ENCODE measurements at places on chromosomes 12 and 14.

DNA sequence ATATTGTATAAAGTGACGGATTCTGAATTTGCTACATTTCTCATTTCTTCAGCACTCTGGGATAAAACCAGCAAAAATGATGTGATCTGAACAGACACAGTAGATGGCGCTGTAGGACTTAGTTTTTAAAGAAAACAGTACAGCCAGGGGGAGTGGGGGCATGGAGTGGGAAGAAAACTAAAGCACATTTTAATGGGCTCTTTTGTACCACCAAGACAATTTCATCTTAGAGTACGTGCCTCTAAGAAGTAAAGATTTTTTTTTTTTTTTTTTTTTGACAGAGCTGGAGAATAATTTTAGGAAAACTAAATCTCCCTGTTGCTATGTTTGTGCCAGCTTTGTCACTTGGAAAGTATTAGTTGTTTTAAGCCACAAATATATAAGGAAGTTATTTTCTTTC is 124.4 kb downstream of the RAD51B start:
- DNase-seq: peak; percentile 19

GRCh38 chr12:5388581-5389535 is 43.0 kb upstream of the NTF3 start:
- no peak for DNase-seq

DNA sequence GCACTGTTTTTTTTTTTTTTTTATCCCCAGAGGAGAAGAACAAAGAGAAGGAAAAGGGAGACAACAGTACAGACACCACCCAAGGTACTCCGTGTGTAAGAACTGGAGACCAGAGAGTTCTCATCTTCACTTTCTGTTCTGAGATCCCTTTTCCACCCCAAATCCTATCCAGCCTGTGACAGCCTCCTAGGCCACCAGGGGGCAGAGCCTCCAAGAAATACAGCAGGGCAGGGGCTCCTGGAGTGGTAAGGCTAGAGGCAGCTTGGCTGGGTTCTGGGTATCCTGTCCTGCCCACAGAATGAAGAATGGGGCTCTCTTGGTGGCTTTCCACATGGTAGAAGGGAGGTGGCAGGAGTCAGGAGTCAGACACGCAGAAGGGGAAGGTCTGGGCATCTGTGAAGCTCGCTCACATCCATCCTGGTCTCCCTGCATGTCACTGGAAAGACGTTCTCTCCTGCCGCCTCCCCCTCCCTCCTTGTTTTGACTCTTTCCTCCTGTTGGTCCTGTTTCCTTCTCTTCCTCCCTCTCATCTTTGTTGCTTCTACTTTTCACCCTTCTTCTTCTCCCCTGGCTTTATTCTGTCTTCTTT is 12.0 kb downstream of the CLSTN3 start:
- DNase-seq: peak; percentile 51

- no peak for DNase-seq
Observed at GRCh38 chr12:66739266-66739665, 60.4 kb upstream of the GRIP1 start.

- DNase-seq: no peak
Observed at GRCh38 chr14:37546621-37547447, 48.2 kb downstream of the FOXA1 start.

DNA sequence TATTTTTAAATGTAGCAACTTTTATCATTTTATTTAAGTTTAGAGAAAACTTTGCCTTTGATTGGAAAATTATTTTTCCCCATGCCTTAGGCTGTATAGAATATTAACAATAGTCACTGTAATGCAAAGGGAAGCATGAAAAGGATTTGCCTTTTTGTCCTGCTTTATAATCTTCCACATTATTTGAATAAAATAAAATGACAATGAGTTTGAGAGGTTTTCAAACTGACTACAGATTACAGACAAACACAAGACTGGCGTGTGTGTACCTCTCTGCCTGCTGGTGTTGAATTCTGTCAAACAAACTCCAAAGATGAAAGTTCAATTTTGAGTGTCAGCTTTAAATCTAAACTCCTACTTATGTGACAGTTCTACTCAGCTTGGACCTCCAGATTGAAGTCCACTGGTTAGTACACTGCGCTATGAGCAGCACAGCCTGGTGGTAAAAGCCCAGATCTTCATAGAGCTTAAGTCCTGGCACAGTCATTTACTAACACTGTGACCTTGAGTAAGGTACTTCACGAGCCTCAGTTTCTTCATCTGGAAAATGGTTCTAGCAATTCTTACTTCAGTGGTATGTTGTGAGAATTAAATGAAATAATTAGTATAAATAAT is 98.3 kb upstream of the CPNE8 start:
- no peak for DNase-seq

- no peak for DNase-seq
Observed at GRCh38 chr14:53979113-53979681, 22.6 kb upstream of the BMP4 start.

GRCh38 chr12:43105426-43105981 is 446.5 kb downstream of the ADAMTS20 start:
- DNase-seq: no peak

DNA sequence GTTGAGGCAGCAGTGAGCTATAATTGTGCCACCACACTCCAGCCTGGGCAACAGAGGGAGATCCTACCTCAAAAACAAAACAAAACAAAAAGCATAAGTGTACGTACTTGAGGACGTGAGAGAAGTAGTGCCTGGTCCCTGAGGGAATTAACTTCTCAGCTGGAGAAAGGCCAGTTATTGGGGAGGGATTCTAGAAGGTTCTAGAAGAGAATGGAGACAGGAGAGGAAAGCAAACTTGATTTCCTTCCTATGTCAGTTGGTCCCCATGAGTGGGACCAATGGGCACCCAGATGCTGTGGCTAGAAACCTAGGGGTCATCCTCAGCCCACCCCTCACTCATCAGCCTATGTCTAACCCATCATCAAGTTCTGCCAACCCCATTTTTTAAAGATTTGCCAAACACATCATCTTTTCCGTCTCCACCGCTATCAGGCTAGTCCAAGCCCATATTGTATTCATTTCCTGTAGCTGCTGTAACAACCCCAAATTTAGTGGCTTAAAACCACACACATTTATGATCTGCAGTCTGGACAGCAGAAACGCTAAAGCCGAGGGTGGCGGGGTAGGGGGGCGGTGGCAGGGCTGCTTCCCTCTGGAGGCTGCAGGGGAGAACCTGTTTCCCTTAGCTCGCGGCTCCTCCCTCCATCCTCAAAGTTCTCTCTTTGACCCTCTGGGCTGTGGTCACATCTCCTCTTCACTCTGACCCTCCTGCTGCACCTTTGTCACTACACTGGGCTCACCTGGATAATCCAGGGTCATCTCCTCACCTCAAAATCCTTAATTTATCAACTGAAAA is 7.2 kb upstream of the RBM19 start:
- DNase-seq: no peak

DNA sequence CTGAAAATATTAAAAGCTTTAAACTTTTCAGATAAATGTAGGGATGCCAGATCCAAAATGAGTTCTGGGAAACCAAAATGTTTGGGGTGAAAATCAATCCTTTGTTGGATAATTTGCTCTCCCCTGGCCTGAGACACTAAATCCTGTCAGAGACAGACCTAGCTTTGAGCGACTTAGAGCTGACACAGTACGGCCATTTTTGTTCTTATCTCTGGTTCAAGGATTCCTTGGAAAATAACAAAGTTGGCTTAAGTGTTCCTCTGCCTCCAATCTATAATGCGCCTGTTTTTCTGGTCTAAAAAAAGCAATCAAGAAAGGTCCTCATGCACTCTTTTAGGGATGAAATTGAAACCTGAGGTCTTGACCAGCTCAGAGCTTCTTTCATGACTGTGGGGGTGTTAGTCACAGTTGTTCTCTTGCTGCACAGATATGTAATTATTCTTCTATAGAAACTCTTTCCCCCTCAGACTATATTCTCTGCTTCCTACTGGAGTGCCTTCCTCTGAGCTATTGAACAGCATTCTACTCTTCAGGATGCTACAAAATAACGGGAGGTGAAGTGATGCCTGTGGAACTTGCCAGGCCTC is 52.3 kb upstream of the EGLN3 start:
- no peak for DNase-seq

GRCh38 chr12:22276867-22277266 is 57.6 kb downstream of the ST8SIA1 start:
- no peak for DNase-seq

GRCh38 chr12:58528271-58528670 is 392.0 kb downstream of the LRIG3 start:
- DNase-seq: no peak

DNA sequence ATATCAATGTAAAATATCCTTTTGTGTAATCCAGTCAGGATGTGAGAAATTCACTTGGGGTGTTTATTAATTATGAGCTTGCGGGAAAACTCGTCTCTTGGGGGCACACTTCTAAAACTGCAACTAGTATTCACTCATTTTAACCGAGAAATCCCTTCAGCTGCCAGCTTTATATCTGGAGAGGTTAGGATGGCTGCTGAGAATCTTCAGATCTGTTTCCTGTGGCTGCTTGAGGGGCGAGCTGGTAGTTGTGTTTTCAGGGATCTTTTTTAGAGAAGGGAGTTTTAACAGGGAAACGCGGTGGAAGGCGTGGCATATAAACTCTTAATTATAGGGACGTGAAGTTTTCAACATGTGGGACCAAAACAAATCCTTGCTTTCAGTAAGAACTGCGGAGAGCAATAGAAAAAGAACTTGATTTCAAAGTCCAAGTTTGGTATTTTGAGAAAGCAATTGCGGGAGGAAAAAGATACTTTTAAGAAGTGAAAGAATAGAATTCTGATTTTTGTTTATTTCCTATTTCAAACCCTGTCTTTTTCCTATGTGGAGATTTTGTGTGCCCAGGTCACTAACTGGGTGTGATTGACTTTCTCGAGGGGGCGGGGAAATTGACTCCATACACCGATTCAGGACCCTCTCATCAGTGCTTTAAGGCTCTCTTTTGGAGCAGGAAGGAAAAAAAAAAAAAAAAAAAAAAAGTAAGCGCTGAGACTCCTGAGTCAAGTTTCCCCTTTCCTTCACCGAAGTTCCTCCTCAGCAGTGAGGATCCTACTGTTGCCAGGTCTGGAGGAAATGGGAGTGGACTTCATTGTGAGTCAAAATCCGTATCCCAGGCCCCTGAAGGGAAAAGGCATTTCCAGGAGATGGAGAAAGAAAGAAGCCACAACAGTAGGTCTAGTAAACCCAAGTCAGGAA is 1.1 kb downstream of the PPFIBP1 start:
- no peak for DNase-seq

GRCh38 chr14:94292526-94292871 is 569 bp downstream of the SERPINA10 start:
- no peak for DNase-seq

GRCh38 chr14:101259748-101260147 is 301.5 kb upstream of the DIO3 start:
- no peak for DNase-seq

GRCh38 chr14:72608391-72609204 is 285.3 kb downstream of the DPF3 start:
- DNase-seq: no peak

- no peak for DNase-seq
Observed at GRCh38 chr12:14567351-14568162, at the start of gene PLBD1. Gene PLBD1, minus strand, starts transcription at chr12:14567883. Its CDS starts 187 bp downstream, at chr12:14567696.

DNA sequence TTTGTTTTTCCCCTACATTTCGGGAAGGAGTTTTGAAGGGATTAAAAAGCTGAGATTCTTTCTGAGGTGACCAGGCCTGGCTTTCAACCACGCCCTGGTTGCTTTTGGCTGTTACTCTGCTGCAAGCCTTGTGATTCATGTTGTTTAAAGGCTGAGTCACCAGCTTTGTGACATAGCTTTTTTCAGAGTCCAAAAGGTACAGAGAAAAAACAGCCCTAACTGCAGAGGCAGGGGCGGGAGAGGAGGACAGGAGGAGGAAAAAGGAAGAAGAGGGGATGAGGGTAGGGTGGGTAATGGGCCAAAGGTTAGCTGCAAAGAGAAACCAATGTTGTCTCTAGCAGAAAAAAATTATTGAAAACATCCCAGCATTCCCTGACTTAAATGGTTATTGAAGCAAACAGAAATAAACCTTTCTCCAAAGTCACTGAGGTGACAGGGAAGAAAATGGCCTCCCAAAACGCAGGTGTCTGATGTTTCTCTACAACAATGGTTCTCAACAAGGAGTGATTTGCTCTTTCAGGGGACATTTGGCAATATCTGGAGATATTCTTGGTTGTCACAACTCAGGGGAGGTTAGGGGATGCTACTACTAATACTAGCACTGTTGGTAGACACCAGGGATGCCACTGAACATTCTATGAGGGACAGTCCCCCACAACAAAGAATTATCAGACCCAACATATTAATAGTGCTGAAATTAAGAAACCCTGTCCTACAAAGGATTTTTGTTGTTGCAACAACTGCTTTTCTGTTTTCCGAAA is 2.1 kb upstream of the UBC start:
- no peak for DNase-seq

GRCh38 chr14:23512156-23512555 is 39.4 kb downstream of the ZFHX2 start:
- DNase-seq: no peak

DNA sequence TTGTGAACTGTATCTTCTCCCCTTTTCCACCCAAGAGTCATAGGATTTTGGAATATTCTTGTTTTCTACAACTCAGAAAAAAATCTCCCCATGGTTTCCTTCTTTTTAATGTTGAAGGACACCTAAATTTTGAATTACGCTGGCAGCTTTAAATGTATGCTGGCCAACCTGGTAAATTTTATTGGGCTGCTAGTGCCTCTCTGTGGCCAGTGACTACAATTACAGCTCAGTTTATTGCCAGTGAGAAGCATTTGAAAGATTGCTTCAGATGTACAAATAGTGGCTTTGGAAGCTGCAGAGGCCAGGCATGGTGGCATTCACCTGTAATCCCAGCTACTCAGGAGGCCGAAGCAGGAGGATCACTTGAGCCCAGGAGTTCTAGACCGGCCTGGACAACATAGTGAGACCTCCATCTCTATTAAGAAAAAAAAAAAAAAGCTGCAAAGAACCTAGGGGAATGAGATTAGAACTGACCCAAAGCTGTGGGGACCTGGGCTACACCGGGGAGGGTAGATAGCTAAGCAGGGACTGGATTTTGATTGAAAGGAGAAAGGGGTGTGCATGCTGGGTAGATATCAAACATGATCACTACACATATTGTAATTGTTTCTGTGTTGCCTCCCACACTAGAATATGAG is 7.6 kb upstream of the RAB21 start:
- DNase-seq: peak; percentile 35

GRCh38 chr14:90577661-90578282 is 180.9 kb downstream of the CALM1 start:
- no peak for DNase-seq

DNA sequence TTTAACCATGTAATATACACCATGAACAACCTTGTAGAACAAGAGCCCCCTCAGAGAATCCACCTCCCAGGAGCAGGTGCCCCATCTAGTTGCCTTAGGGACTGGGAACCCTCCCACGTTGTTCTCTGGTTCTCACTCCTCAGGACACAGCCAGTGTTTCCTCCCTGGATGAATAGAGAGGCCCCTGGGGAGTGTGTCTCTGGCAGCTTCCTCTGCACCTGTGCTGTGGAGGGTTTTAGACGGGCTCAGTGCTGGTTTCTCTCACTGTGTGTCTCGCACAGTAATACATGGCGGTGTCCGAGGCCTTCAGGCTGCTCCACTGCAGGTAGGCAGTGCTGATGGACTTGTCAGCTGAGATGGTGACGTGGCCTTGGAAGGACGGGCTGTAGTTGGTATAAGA is 581.3 kb downstream of the TMEM121 start:
- DNase-seq: no peak

GRCh38 chr14:92649934-92650545 is 98.4 kb downstream of the LGMN start:
- no peak for DNase-seq

Data from activated CD4-positive, alpha-beta T cell treated with anti-CD3 and anti-CD28 coated beads, Interleukin-2, amount 50 U/mL, for 4 hours (primary cell).